ENCODE measurements at places on chromosomes 5 and 9.

GRCh38 chr5:51810592-51810991 lies 427.3 kb downstream of the ISL1 start:
- no peak for DNase-seq

DNA sequence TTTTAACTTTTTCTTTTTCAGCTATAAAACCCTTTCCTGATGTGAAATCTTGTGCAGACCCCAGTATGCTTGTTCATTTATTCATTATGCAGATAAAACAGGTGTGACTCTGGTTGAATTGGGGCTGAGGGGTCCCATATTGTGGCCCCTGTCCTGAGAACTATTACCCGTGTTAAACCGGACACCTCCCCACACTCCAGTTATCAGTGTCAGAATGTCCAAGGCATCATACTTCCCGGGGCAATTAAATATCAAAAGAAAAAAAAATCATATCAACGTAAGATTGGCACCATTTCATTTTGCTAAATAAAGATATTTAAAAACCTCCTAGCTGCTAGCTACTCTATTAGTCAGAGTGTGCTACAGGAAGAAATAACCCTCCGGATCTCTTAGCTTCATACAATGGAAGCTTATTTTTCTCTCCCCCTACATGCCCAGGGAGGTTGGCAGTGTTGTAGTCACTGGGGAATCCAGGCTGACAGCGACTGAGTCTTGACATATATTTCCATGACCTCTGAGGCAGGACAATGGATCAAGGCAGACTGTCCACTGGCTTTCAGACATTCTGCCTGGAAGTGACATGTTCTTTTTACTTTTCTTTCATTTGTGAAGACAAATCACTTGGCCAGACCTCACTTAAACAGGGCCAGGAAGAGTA lies 170.0 kb downstream of the SEC61B start:
- DNase-seq: no peak

GRCh38 chr9:69173497-69173890 lies 583 bp upstream of the TJP2 start:
- no peak for DNase-seq

GRCh38 chr9:109086221-109086620 lies 33.5 kb downstream of the TMEM245 start:
- DNase-seq: no peak

- no peak for DNase-seq
Measured at GRCh38 chr9:83622433-83622938, 457 bp upstream of the IDNK start.

DNA sequence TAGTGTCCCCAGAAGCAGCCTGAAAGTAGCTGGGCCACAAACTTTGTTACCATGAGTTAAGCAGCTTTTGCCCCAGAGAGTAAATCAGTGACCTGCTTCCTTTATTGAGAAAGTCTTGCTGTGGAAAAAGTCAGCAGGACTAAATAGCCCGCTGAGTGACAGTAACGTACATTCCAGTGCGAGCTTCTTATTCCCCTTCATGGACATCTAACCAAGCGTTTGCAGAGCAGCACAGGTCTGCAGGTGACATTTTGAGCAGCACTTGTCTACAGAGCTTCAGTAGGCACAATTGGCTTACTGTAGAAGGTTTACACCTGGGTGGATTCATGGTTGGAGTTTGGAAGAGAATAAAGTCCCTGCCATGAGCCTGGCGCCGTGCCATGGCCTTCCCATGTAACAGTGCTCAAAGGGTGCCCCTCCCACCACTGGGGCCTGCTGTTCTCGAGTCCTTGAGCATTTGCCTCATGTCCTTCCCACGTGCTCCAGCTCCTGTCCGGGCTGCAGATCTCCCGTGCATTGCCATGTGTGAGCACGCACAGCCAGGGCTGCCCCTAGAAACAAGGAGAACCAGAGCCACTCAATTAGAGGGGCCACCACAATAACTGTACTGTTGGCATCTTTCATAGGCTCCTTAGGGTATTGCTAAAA lies 41.3 kb upstream of the GRHPR start:
- DNase-seq: no peak

DNA sequence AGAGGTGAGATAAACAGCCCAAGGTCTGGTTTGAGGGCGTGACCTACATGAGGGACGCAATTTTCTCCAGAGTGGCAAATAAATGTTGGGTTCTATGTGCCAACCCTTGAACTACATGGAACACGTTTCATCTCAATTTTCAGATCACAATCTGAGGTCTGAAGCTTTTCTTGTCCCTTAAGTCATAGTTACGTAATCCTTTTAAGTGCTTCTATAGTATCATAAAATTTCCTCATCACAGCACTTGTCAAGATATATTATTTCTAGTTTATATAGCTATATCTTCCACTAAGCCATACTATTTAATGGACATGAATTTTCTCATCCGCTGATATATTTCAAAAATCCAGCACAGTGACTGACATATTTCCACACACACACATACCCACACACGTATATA lies 53.1 kb upstream of the GRIN3A start:
- DNase-seq: no peak

GRCh38 chr9:4362281-4362680 lies 62.4 kb upstream of the GLIS3 start:
- no peak for DNase-seq

DNA sequence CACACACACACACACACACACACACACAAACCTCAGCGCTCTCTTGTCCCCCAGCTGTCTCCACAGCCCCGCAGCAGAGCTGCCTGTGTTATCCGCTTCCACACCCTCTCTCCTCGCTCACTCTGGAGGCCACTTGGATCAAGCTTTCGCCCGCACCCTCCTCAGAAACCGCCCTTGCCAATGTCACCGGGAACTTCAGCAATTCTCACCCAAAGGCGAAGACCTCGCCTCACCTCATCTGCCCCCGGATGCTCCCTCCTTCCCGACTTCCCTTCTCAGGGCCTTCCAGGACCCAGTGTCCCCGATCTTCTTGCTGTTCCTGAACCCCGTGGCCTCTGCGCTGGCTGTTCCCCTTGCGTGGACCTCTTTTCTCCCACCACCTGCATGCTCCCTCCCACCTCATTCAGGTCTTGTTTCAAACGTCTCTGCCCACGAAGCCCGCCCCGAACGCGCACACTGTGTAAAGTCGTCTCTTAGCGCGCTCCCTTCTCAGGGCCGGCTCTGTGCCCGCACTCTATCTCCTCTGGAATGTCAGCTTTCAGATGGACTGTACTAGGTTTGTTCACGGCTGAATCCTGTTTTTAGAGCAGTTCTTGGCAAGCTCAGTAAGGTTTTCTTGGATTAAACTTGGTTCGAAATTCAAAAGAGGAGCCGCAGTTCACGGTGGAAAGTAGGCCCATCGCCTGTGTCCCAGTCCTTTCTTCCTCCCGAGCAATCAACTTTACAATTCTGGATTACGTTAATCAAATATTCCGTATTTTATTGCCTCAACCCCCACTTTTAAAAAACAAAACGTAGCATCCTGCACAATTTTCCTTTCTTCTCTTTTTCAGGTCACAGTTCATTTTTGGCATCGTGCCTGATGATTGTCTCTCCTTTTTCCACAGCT lies 1.0 kb upstream of the TRIM7 start:
- no peak for DNase-seq

GRCh38 chr9:23526806-23527205 lies 299.2 kb downstream of the ELAVL2 start:
- no peak for DNase-seq
